ENCODE measurements at places on chromosomes 5 and 9. TPM values are rescaled to one million over a fixed set of nuclear protein-coding genes. Genes with fewer than 3 reads are reported as not detected.
A peak's percentile ranks its signal among the peaks of the same experiment; 100 is the strongest.

DNA sequence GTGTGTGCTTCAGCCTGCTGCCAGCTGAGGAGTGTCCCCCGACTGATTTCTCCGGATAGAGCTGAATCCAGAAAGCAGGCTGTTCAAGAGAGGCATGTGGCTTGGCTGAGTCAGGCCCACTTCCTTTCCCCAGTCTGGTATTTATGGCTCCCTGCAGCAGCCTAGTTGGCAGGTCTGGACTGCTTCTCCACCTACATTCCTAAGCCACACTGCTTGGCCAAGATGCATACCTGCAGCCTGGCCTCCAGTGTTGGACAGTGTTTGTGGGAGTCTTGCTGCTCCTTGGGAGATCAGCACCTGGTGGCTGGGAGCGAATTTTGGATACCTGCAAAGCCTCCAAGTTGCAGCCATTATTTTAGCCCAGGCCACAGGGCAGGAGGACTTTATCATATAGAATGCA is 670.8 kb downstream of the ACTL7B start:
- DNase-seq = no peak
- no peak overlapping the region for H3K4me3 ChIP-seq
- no peaks in the 10 kb centered on the region for H3K4me1 ChIP-seq
- no peaks in the 10 kb centered on the region for H3K36me3 ChIP-seq
- H3K27me3 ChIP-seq = no peaks in the 10 kb centered on the region
- no peak overlapping the region for H3K27ac ChIP-seq

GRCh38 chr5:160312134-160312959 is at the start of gene CCNJL:
Gene CCNJL, minus strand, starts transcription at chr5:160312564. Its CDS starts 641 bp downstream, at chr5:160311923.
- peak; percentile 22 for DNase-seq
- H3K4me1 ChIP-seq = no peaks in the 10 kb centered on the region
- peak within 1 kb of the TSS; percentile 58 for H3K4me3 ChIP-seq
- no peaks in the 10 kb centered on the region for H3K36me3 ChIP-seq
- H3K27ac ChIP-seq = peak within 1 kb of the TSS; percentile 25
- no peaks in the 10 kb centered on the region for H3K27me3 ChIP-seq

DNA sequence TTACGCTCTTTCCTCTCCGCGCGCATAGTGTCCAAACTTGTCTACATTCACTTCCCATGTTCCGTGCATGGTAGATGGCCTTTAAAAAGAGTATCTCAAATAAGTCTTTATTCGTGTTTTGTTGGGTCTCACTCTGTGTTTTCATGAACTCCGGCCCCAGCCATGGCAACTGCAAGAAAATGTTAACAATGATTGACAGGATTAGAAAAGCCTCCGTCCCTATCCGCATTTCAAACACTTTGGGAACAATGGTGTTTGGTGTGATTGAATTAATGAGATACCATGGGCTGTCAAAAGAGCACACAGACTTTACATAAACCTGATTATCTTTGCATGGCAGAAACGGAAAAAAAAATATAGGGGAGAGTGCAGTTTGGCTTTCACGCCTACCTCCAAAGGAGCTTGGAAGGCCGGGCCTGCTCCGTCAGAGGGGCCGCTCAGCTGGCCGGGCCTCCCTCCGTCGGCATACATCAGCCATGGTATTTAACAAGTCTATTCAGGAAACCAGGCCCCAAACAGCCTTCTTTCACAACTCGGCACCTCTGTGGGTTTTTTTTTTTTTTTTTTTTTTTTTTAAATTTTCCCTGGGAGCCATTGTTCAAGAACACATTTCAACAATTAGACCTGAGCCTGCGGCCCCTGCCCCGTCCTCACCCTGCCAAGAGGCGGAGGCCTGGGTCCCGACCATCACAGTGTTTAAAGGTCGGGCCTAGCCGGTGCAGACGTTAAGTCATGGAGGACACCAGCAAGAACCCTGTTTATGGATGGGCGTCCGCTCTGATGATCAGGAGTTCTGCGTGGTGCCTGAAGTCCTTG is 323.8 kb upstream of the IRX4 start:
- no peak overlapping the region for H3K27ac ChIP-seq
- H3K4me1 ChIP-seq = no peaks in the 10 kb centered on the region
- H3K36me3 ChIP-seq = no peaks in the 10 kb centered on the region
- no peak overlapping the region for H3K4me3 ChIP-seq
- DNase-seq = no peak

DNA sequence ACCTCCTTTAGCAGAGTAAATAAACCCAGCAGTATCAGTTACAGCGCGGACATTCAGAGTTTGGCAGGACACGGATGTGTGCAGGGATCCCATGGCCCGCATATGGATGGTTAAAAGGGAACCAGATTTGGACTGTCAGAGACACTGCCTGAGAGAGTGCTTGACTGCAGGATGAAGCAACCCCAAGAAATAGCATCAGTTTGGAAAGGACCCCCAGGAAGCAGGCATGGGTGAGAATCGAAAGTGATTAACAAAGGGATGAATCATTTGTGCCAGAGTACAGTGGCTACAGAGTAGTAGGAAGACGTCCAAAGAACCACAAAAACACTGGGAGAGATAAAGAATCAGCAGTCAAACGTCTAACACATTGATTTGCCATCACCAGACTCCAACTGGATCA is 5.5 kb downstream of the C7 start:
- H3K27ac ChIP-seq = peak overlapping the region; percentile 38
- H3K4me3 ChIP-seq = no peak overlapping the region
- no peak for DNase-seq

- no peaks in the 10 kb centered on the region for H3K4me1 ChIP-seq
- no peak overlapping the region for H3K27ac ChIP-seq
Measured at GRCh38 chr9:135794057-135794335, 92.0 kb downstream of the KCNT1 start.

GRCh38 chr5:87183896-87184295 is 83.8 kb upstream of the RASA1 start:
- no peaks in the 10 kb centered on the region for H3K27me3 ChIP-seq
- no peaks in the 10 kb centered on the region for H3K36me3 ChIP-seq
- H3K27ac ChIP-seq = no peak overlapping the region
- H3K4me3 ChIP-seq = no peak overlapping the region
- no peaks in the 10 kb centered on the region for H3K4me1 ChIP-seq

DNA sequence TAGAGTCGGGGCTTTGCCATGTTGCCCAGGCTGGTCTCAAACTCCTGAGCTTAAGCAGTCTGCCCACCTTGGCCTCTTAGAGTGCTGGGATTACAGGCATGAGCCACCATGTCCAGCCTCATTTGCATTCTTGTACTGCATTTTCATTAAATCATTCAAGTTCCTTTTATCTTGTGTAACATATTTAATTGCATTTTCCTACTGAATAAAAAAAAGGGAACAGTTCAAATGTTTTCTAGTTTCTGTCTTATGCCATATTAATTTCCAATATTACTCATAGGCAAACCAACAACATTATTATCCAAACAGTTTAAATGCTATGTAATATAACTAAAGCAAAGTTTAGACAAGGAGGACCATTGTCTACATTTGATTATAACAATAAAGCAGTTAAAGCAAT is 6.1 kb downstream of the SLC31A1 start:
- no peak overlapping the region for H3K4me3 ChIP-seq
- DNase-seq = no peak
- no peaks in the 10 kb centered on the region for H3K36me3 ChIP-seq

GRCh38 chr9:114119242-114120191 is 20.4 kb upstream of the KIF12 start:
- no peaks in the 10 kb centered on the region for H3K27me3 ChIP-seq
- no peak for DNase-seq
- H3K4me3 ChIP-seq = no peak overlapping the region
- H3K27ac ChIP-seq = no peak overlapping the region
- no peaks in the 10 kb centered on the region for H3K4me1 ChIP-seq
- H3K36me3 ChIP-seq = no peaks in the 10 kb centered on the region

DNA sequence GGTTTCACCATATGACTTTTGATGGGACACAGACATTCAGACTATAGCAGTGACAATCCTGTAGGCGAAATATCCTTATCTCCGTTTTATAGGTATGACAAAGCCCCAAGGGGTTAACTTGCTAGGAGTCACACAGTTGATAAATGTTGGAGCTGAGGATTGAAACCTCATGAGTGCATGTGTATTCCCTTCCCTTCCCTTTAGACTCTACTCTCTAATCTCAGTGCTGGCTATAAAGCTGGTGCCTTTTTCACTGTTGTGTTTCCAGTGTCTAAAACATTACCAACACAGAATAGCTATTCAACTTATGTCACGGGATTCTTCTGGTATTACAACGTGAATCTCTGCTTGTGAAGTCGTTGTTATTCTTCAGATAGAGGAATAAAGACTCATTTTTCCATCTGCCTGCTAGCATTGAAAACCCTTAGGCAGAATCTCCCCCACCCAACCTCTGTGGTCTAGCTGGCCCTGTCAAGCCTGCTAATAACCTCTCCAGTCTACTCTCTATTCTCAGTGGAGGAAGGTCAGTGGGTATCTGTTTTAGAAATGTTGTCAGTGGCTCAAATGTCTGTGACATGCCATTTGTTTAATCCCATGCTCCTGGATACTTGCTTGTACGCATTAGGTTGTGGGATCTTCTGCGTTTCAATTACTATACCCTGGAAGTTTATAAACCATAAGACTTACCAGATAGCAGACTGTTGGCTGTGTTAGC is 121.2 kb downstream of the TLE4 start:
- H3K27ac ChIP-seq = no peak overlapping the region
- no peaks in the 10 kb centered on the region for H3K27me3 ChIP-seq
- no peaks in the 10 kb centered on the region for H3K36me3 ChIP-seq
- no peaks in the 10 kb centered on the region for H3K4me1 ChIP-seq
- H3K4me3 ChIP-seq = no peak overlapping the region
- DNase-seq = no peak

DNA sequence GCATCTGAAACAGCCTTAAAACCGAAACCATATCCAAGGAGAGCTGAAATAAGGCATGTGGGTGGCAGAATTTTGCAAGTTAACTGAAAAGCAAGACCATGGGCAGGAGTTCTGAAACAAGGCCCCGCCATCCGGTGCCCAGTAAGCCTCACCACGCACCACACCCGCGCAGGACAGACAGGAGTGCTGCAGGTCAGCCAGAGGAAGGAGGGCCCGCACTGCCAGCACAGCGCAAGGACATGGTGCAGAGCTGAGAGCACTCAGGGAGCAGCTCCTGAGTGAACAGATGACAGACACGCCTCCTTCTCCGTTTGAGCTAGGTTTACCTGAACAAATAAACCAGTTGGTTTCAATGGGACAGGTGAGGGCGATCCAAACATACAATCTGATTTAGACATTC is 16.5 kb upstream of the ISCA1 start:
- H3K27ac ChIP-seq = no peak overlapping the region
- no peak overlapping the region for H3K4me3 ChIP-seq
- H3K36me3 ChIP-seq = no peaks in the 10 kb centered on the region
- no peak for DNase-seq
- no peaks in the 10 kb centered on the region for H3K27me3 ChIP-seq

GRCh38 chr9:94168203-94169000 is 84.1 kb downstream of the PTPDC1 start:
- DNase-seq = no peak
- peak overlapping the region; percentile 40 for H3K27ac ChIP-seq
- H3K27me3 ChIP-seq = no peaks in the 10 kb centered on the region
- H3K36me3 ChIP-seq = no peaks in the 10 kb centered on the region

DNA sequence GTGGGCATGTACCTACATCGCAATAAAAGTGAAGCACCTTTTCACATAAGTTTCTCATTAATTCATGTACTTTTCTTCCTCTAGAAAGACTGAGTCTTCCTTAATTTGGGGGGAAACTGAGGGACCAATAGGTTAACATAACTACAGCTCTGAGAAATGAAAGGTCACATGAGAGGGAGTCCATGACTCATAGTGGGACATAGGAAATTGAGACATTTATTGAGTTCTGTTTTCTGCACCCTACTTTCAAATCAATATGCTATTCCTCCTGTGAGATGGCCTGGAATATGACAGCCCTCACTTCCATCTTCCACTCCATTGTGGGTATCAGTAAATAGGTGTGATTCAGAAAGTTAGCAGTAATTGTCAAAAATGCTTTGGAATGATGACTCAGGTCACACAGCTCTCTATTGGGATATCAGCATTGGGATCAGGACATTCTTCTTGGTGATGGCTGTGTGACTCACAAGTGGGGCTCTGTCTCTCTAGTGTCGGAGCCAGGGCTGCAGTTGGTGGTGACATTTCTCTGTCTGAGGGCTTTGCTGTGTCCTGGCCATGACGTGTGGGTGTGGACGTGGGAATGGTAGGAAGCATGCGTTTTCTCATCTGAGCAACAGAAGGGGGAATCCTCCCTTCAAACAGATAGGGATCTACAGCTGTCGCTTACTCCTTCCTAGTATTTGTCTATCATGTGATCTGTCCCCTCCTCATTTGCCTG is 125.0 kb downstream of the TRIO start:
- H3K36me3 ChIP-seq = no peaks in the 10 kb centered on the region
- DNase-seq = no peak
- H3K27me3 ChIP-seq = no peaks in the 10 kb centered on the region
- H3K4me3 ChIP-seq = no peak overlapping the region

DNA sequence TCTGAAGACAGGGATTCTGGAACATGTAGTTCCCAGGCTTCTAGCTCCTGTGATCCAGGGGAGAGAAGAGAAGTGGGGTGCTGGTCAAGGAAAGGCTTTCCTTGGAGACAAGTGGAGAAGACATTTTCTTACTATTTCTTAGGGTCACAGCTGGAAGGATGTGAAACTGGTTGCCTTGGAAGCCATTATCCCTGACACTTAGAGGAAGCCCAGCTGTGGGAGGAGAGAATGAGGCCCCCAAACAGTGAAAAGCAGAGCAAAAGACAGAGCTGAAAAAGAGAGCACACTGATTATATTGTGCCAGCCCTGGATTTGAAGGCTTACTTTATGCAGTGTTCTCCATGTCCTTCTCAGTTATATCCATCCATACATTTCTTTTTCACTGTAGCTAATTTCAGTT is 17.5 kb upstream of the SHB start:
- H3K27ac ChIP-seq = no peak overlapping the region
- no peaks in the 10 kb centered on the region for H3K36me3 ChIP-seq
- peaks cover 5% of the 10 kb centered on the region for H3K4me1 ChIP-seq
- no peak overlapping the region for H3K4me3 ChIP-seq

DNA sequence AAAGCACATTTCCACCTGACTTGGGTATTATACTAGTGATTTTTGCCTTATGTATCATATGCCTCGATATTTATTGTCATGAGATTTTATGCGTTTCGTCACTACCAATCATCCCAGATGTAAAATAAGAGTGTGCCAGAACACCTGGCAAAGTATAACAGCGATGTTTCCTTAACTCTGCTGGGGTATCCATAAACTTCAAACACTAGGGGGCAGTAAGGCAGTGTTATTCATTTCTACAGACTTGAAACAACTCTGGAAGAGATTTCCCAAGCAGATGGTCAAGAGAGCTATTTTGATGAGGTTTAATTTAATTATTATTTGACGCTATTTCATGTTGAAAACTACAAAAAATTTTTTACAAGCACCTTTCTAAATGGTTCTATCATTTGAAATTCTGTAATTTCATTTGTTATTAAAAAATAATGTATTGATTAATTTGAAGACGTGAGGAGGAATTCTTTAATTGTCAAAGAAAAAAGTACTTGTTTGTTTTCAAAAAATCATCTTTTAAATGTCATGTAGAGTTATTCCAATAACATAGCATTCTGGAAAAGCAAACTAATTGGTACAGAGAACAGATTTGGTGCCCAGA is 388.5 kb upstream of the CTNND2 start:
- no peaks in the 10 kb centered on the region for H3K27me3 ChIP-seq
- H3K4me1 ChIP-seq = no peaks in the 10 kb centered on the region
- no peak overlapping the region for H3K27ac ChIP-seq
- DNase-seq = no peak
- H3K4me3 ChIP-seq = no peak overlapping the region

LCN1 gene
- 2.2 TPM for total RNA-seq

SLC6A3 gene
- not detected for total RNA-seq

TRMO gene
- 14.1 TPM for total RNA-seq

IL4 gene
- total RNA-seq = not detected

GLIPR2 gene
- 109 TPM for total RNA-seq

PDLIM7 gene
- total RNA-seq = 128 TPM

Measured in uterus (tissue), 4 donors.